Fibroblast of skin of scalp (primary cell): ENCODE measurements at places on chromosomes 1 and 21.

- DNase-seq, result peak; percentile 63
Measured at GRCh38 chr1:87644579-87645190, 316.0 kb downstream of the LMO4 start.

DNA sequence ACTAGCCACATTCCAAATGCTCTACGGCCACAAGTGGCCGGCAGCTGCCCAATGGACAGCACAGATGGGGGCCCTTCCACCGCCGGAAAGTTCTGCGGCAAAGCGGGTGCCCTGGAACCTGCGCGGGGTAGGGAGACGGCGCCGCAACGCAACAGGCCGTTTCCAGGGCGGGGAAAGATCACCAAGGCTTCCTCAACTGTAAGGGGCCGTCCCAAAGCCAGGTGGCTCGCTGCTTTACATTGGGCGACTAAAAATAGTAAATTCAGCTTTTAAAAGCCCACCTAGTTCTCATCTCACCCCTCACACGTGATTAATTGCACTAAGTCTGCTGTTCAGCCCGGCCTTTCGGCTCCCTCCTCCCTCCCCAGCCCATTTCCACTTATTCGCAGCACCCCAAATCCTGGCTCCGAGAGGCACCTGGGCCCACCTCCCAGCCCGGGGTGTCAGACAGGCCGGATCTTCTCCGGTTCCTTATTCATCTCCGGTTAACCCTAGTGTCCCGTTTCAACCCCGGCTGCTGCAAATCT lies 643 bp downstream of the CFAP298 start:
- DNase-seq, result no peak

DNA sequence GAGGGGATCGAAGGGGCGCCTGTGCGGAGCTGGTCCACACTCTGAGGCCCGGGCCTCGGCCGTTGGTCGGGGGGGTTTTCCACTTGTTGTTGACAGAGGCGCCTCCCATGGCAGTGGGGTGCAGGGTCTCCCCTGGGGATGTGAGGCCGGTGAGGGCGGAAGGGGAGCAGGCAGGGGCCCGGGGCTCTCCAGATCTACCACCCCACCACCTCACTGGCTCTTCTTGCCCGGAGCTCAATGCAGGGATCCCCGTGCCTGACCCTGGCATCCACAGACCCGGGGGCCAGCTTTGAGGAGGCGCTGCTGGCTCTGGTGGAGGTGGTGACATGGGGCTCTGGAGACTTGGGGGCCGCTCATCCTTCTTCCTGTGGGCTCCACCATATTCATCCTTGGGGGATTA lies 7.1 kb upstream of the PEX10 start:
- DNase-seq, result no peak

GRCh38 chr1:61659061-61659460 lies 65.9 kb downstream of the TM2D1 start:
- no peak for DNase-seq

DNA sequence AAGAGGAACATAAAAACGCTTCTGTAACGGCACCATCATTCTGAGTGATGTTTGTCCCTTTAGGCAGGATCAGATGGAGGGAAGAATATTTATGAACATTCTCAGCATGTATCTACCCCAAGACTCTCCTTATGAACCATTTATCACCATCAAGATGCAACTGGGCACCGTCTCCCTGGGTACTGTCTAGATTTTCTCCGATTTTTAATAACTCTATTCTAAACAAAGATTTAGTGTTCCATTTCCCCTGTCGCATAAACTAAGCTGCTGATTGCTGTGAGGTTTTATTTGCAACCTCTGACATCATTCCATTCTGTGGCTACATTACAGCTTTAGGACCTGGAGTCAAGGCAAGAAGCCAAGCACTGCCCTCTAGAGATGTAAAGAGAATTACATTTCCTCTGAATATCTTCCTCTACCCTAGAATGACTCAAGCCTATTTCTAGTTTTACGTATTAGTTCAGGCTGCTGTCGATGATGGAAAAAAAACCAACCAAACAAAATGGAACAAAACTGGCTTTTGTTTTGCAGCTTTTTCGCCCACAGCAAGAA lies 130.1 kb upstream of the MAP1LC3C start:
- DNase-seq, result peak; percentile 10

DNA sequence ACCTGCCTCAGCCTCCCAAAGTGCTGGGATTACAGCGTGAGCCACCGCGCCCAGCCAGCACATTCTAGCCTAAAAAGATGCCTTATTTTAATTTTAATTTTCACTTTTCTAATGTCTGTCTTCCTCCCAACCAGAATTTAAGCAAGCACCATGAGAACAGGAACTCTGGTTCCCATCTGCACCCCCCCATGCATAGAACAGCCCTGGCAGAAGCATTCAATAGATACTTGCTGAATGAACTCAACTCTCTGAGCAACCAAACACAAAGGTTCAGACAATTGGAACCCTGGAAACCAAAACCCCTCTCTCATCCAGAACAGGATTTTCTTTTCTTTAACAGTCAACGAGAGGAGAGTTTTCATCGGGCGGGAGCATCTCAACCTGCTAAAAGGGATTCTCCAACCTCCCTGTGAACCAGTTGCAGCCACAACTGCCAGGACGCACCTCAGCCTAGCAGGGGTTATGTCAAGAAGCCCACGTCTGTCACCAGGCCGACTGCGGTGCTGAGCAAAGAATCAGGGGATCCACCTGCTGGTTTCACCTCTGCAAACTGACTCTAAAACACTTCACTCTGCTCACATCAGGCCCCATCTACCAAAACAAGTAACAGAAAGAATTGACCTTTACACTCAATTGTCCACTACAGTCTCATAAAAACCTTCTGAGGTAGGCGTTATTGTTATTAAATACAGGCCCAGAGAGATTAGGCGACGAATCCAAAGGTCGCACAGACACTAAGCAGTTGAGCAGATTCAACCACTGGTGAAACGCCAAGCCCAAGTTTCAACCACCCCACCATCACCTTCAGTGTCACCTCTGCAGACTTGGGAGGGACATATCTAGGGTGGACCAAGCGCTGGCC lies 1.7 kb downstream of the KIAA2013 start:
- no peak for DNase-seq

DNA sequence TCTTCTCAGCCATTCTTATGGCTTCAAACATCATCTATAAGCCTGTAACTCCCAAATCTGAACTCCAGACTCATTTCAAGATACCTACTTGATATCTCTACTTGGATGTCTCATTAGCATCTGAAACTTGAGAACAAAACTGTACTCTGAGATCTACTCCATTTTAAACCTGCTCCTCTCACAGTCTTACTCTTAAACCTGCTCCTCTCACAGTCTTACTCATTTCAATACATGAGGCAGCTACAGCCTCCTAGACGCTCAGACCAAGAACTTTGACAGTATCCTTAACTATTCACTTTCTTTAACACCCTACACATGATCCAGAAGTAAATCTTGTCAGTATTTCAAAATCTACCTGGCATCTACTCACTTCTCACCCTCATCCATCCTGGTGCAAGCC lies 54.3 kb downstream of the NBPF6 start:
- DNase-seq, result no peak

DNA sequence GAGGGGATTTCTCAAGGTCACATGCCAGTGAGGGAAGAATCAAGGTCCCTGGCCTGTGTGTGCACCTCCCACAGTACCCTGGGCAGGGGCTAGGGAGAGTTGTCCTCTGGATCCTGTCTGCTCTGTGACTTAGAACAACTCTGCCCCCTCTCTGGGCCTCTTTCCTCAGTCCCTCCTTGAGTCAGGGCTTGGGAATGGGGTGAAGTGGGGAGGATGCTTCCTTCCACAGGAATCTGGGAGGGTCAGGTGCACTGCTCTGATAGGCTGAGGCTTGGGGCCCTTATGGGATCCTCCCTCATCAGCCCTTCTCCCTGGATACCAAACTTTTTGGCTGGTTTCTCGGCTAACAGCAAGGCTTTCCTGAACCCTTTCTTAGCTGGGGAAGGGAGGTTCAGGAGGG lies 2.5 kb downstream of the TRNP1 start:
- DNase-seq, result peak; percentile 52

GRCh38 chr1:152774875-152775274 lies at the start of gene LCE1F:
Gene LCE1F, plus strand, starts transcription at chr1:152775140. Its CDS starts 1,232 bp downstream, at chr1:152776372.
- DNase-seq, result no peak

- DNase-seq, result no peak
Measured at GRCh38 chr1:166170726-166171125, 3.9 kb upstream of the FAM78B start.

GRCh38 chr1:204396015-204396583 lies 15.5 kb downstream of the PPP1R15B start:
- no peak for DNase-seq

DNA sequence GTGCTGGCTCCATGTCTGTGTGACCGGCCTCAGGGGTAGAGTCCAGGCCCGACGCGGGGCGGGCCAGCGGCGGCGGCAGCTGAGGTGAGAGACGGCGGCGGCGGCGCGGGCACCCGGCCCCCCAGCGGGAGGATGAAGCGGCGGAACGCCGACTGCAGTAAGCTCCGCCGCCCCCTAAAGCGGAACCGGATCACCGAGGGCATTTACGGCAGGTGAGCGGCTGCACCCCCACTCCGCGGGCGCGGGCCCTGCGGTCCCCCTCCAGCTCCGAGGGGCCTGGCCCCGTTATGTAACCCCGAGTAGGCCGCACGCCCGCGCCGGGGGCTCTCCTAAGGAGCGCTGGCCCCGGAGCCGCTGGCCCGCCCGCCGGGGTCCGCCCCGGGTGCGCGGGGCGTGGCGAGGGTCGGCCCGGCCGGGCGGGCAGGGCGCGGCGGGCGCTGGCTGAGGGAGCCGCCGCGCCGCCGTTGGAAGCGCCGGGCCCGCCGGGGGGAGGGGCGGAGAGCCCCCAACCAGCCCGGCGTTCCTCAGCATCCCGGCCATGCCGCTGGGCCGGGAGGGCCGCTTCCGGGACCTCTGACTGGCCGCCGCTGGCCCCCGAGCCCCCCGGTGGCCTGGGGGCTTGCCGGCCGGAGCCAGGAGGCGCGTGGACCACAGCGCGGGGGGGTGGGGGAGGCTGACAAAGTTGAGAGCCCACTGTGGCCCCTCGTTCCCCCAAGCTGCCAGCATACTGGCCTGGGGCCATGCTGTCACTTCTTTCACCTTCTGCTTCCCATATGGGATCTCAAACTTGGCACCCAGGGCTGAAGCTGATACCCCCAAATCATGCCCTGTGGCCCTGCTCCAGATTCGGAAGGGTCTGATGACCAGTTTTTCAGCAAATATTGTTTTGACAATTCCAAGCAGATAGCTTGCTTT lies 527 bp downstream of the MACO1 start:
- no peak for DNase-seq

- DNase-seq, result peak; percentile 52
Measured at GRCh38 chr1:39478126-39478915, 13.1 kb upstream of the BMP8A start.

- no peak for DNase-seq
Measured at GRCh38 chr1:230386637-230387262, 39.4 kb downstream of the PGBD5 start.

- no peak for DNase-seq
Measured at GRCh38 chr1:61083807-61084440, 1.6 kb downstream of the NFIA start.

- no peak for DNase-seq
Measured at GRCh38 chr1:107946794-107947193, 18.2 kb downstream of the VAV3 start.

- DNase-seq, result no peak
Measured at GRCh38 chr1:165434281-165434680, 10.6 kb downstream of the RXRG start.

- DNase-seq, result peak; percentile 79
Measured at GRCh38 chr1:246689409-246690008, 34.7 kb upstream of the SCCPDH start.

- DNase-seq, result no peak
Measured at GRCh38 chr1:233599542-233600073, 14.3 kb upstream of the KCNK1 start.

DNA sequence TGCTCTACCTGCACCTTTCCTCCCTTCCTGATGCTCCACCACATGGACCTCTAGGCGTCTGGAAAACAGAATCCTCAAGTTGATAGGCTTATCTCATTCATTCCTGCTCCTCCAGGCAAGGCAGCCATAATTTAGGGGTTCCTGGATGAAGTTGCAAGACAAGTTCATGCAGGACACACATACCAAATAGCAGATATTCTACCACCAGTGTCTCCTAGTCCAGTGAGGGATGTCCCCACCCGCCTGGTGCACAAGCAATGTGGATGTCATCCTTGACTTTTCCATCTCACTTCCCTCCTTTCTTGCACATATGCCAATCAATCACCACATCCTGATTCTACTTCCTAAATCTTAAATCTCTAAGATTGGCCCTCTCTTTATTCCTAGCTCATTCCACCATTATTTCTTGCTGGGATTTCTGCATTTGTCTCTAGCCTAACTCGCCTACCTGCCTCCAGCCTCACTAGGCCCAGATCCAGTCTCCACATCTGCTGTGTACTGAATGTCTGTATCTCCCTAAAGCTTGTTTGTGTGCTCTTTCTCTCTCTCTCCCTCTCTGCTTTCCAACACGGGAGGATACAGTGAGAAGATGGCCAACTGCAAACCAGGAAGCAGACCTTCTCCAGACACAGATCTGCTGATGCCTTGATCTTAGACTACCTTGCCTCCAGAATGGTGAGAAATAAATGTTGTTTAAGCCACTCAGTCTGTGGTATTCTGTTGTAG lies 40.5 kb downstream of the CD34 start:
- no peak for DNase-seq

GRCh38 chr1:9317591-9318417 lies 25.1 kb downstream of the SPSB1 start:
- no peak for DNase-seq
